ENCODE measurements at places on chromosomes 5 and 9. TPM values are rescaled to one million over a fixed set of nuclear protein-coding genes. Genes with fewer than 3 reads are reported as not detected.

The IL9 gene
- total RNA-seq = not detected

The TEX48 gene
- not detected for total RNA-seq

The PCDHB4 gene
- total RNA-seq = 0.94 TPM

The SAPCD2 gene
- total RNA-seq = 0.34 TPM

The ELAVL2 gene
- total RNA-seq = 0.77 TPM

The BHMT2 gene
- total RNA-seq = 1.9 TPM

The PRR7 gene
- total RNA-seq = 11.8 TPM

The ACOT12 gene
- total RNA-seq = not detected

The PDCD1LG2 gene
- total RNA-seq = 0.77 TPM

The PCDHGB7 gene
- total RNA-seq = 12.5 TPM

The CWC27 gene
- total RNA-seq = 7.4 TPM

The NME5 gene
- total RNA-seq = 1.2 TPM

The FOXD4L6 gene
- total RNA-seq = 0.09 TPM

The C9orf153 gene
- total RNA-seq = not detected

The PRLR gene
- total RNA-seq = 2.4 TPM

The SREK1IP1 gene
- 6.1 TPM for total RNA-seq

The SOX30 gene
- total RNA-seq = not detected

The EDIL3 gene
- total RNA-seq = 73.9 TPM

The RMRP gene
- total RNA-seq = 12,356 TPM

The PITX1 gene
- 0.17 TPM for total RNA-seq

The MOB3B gene
- total RNA-seq = 0.09 TPM

The TSTD2 gene
- 10.0 TPM for total RNA-seq

The OR13D1 gene
- not detected for total RNA-seq

The SOHLH1 gene
- total RNA-seq = not detected

The PRSS3 gene
- total RNA-seq = 14.4 TPM

The SHOC1 gene
- not detected for total RNA-seq

The HMCN2 gene
- under 0.01 TPM for total RNA-seq

The LEAP2 gene
- not detected for total RNA-seq

The UBE2QL1 gene
- total RNA-seq = under 0.01 TPM

The SPAG8 gene
- total RNA-seq = 0.82 TPM

The CCNO gene
- total RNA-seq = not detected

Measured in pericardium fibroblast (primary cell).